ENCODE measurements at places on chromosomes 5 and 9.

- peak; percentile 97 for DNase-seq
These were observed 135.1 kb downstream of the PAPPA start for GRCh38 chr9:116288658-116289057.

DNA sequence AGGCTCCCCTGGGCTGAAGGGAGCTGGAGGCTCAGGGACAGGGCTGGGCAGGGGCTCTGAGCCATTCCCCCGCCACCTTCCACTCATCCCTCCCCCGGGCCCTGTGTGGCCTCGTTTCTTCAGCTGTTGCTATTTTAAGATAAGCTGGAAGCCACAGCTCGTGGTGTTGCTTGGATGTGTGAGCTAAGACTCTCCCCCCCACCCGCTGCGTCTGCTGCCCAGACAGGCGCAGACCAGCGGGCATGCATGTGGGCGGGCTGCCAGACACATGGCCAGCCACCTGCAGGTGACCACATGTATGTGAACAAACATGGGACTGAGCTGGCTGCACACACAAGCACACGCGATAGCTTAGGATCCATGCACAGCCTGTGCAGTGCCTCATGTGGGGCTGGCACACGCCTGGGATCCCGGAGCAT is 8.7 kb downstream of the SNCB start:
- DNase-seq: no peak

- no peak for DNase-seq
These were observed at the start of gene ANKRD34B for GRCh38 chr5:80569961-80570786. Gene ANKRD34B (minus strand): TSS chr5:80570280. CDS start chr5:80560019, 10,261 bp downstream.

DNA sequence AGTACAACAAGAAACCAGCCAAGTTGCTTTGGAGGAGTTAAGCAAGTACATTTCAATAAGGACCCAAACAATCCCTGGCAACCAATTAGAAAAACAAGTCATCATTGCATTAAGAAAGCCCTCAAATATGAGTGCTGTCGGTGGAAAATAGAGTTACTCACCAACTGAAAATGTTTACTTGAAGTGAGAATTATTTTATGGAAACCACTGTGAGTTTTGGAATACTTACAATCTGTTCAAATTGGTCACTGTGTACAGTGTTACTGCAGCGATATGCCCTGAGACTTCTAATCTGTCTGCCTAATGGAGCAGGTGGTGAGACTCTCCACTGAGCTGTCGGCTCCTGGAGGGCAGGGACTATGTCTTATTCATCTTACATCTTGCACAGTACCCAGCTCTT is 1073.2 kb upstream of the DMAC1 start:
- peak; percentile 25 for DNase-seq

DNA sequence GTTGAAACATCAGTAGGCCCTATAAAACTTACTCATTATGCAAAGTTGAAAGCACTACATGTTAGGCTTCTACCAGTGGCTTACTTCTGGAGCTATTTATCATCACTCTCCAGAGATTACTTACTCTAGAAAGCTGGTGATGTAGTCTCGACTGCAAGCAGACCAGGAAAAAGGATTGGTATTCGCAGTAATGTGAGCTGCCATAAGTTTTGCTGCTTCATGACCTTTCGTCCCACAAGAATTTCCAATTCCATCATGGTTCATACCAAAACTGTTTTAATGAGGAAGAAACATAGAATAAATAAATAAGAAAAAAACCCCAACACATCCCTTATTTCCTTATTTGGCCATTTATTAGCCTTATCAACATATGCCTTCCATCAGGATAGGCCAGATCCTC is 181.9 kb downstream of the ADAMTS6 start:
- peak; percentile 75 for DNase-seq
